ENCODE measurements at places on chromosomes 1 and 21.

GRCh38 chr1:60596791-60597750, 485.3 kb upstream of the NFIA start:
- DNase-seq, result no peak

GRCh38 chr1:36653850-36654249, 171.1 kb upstream of the CSF3R start:
- no peak for DNase-seq

- no peak for DNase-seq
These were observed 3.6 kb downstream of the ETS2 start for GRCh38 chr21:38809198-38809878.

DNA sequence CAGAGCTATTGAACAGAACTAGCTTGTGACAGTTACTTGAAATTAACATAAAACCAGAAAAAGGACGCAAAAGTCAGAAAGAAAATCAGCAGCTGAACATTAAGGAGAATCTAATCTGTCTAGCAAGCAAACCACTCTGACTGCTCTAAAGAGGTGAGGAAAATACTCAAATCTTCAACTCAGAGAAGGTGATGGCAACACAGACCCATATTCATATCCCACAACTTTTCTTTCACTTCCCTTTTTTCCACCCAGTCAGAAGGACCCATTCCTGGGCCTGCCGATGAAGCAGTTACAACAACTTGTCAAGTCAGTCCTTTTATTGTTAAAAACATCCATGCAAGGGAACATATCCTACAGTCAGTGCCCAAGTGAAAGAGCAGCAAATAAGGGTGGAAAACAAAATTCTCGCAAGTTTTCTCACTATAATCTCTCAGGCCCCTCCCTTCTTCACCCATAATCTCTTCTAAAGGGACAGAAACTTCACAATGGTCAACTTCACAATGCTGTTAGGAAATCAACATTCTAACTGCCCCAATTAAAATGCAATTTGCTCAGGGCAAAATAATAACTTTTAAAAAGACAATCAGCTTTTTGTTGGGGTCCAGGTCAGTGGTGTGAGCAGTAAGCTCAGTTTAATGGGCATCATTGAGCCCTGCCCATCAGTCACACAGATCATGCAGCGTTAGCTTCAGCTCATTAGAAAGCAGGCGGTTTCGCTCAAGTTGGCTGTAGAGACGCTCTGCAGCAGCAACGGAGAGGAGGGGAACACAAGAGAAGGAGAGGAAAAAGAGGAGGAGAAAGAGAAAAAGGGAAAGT, 3.6 kb upstream of the NUP210L start:
- DNase-seq, result no peak

Measured in activated naive CD4-positive, alpha-beta T cell (primary cell).